ENCODE measurements at places on chromosomes 5 and 9.

GRCh38 chr9:79657891-79658290 lies 86.1 kb downstream of the TLE4 start:
- no peak for DNase-seq

DNA sequence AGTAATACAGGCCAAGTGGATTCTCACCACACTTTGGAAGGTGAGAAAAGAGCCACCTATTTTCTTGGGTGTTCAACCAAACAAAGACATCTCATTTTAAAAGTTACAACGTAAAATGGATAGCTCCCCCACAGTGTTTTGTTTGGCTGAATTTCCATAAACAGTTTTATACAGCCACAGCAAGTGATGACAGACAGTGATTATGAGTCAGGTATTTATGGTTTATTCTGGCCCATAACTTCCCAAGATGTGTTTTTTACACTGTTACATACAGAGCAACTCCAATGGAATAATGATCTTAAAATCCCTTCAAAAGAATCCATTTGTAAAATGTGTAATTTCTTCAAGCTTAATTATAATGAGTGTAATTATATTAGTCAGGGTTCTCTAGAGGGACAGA lies 421.3 kb downstream of the TLE1 start:
- no peak for DNase-seq

GRCh38 chr5:181098762-181099601 lies 32.0 kb downstream of the OR2V1 start:
- no peak for DNase-seq

DNA sequence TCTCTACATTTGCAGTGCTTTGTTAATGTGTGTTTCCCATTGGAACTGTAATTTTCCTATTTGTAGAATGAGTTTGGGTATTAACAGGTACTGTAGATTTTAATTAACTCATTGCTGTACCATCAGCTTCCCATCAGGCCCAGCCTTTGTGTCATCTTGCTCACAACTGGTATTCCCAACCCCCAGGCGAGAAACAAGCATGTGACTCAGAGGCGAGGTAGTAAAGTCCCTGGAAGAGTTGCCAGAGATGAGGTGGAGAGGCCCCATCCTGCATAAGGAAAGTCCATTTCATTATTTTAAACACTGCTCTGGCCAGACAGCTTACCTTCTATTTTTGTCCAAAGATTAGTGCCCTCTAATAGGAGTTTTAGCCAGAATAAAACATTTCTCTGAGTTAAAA lies 29.9 kb downstream of the ADCY2 start:
- no peak for DNase-seq

DNA sequence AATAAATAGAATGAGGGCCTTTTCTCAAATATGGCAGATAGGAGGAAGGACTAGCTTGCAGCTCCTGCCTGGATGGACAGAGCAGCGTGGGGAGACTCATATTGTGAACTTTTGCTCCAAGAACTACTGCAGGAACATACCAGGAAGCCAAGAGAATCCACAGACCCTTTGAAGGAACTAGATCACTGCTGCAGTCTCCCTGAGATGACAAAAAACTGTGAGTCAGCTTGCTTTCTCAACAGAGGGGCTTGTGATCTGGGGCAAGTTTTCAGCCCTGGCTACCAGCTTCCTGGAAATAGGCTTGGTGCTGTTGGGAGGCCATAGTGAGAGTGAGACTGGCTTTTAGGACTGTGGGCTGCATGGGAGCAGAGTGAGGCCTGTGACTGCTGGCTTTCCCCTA lies 170.6 kb upstream of the TRIM32 start:
- DNase-seq = no peak

- DNase-seq = no peak
Measured at GRCh38 chr5:179303451-179304200, 41.6 kb downstream of the ADAMTS2 start.

DNA sequence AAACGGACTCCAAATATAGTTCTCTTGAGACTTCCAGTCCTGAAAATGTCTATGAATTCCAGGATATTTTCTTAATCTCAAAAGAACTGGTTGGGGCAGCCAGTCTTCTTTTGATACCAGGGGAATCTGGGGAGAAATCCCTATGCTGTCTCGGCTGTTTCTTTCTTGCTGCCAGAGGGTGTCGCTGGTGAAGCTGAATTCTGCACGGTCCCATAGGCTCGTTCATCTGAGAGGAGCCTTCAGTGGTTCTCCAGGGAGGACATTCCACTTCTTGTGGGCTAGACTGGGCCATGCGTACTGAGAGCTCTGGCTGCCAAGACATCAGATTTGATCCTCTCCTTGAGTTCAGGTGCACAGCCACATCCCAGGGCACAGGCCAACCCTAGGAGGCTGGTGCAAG lies 155.0 kb upstream of the CLINT1 start:
- DNase-seq = no peak

GRCh38 chr5:27450607-27451006 lies 412.2 kb upstream of the CDH9 start:
- DNase-seq = no peak

DNA sequence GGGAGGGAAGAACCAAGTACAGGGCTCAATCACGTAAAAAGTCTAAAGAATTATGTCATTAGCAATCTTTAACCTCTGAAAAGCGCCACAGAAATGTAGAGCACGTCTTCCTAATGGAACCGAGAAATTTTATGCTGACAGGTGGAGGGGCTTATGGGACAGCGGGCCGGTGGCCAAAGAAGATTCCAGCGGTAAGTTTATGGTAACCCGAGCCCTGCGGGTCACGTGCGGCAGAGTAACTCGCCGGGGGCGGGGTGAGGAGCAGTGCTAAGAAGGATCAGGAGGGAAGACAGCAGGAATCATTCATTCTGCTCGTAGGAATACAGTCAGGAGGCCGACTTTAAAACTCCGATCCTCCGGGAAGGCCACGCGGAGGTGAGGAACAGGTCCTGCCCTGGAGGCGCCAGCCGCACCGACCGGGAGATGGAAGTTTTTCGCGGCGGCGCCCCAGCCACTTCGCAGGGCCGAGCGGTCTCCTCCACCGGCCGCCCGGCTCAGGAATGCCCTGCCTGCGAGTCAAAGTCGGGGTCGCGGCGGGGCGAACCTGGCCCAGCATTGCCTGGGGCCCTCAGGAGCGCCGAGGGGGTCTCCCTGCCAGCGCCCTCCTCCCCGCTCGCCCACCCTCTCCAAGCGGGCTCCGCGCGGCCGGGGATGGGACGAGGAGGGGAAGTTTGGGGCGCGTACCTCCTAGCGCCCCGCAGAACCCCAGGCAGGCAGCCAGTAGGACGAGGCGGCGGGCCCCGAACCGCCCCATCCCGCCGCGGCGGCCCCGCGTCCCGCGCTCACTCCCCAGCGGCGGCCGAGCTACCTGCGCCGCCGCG lies 101.8 kb downstream of the ESM1 start:
- no peak for DNase-seq

DNA sequence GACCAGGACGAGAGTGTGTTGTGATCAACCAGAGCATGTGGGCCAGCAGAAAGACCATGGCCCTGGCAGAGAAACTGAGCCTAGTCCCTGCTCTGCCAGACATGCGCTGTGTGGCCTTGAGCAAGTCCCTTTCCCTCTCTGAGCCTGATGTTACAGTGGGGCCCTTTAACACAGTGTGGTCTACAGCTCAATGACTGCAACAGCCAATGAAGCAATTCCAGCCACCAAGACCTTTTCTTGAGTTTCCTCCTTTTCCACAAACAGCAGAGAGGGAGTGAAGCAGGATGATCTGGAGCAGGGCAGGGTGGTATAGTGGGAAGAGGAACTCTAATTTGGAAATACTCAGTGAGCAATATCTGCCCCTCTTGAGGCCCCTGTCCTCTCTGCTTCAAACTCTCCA lies 25.8 kb upstream of the ARSI start:
- DNase-seq = no peak

DNA sequence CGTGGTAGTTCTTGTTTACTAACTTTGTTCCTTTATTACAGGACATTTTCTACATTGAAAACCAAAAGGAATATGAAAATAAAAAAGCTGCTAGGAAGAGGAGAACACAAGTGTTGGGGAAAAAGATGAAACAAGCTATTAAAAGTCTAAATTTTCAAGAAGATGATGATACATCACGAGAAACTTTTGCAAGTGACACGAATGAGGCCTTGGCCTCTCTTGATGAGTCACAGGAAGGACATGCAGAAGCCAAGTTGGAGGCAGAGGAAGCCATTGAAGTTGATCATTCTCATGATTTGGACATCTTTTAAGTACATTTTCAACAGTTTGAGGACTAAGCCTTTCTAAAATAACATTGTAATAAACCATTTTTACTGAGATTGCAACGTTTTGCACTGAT lies 23.8 kb downstream of the PHAX start:
- DNase-seq = no peak
